CD4-positive, alpha-beta T cell treated with Interleukin-6 at 100 ng/mL for 8 hours (primary cell): ENCODE measurements at places on chromosomes 5 and 9.

DNA sequence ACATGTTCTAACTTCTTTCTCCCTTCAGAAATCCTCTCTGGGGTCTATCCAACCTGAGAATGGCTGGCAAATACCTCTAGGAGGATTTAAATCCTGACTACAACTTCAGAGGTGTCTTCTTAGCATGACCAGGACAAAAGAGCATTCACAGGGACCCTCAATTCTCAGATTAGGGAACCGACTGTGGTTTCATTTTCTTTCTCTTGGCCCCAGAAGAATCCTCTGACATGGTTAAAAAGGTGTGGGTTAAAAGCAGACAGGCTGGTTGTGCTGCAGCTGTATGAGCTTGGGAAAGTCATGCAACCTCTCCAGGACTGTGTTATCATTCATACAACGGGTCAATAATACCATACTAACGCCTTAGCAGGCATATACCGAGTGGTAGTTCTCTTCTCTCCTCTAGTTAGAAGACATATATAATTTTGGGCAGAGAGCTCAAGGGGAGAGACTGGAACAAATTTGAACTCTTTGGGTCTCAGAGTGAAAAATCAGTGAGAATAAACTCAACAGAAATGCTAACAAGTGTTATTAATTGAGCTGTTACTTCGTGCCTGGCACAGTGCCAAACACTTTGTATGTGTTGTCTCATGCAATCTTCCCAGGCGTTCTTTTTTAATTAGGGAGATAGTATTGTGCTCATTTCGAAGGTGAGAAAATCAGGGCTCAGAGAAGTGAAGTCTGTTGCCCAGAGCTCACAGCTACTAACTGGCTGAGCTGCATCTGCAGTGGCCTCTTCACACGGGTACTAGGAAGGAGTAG lies 35.2 kb downstream of the INSYN2B start:
- DNase-seq: no peak

GRCh38 chr9:124082622-124083021 lies 71.1 kb downstream of the LHX2 start:
- no peak for DNase-seq

GRCh38 chr5:131112424-131112823 lies 52.6 kb downstream of the HINT1 start:
- DNase-seq: no peak

- DNase-seq: no peak
These were observed 397.8 kb downstream of the GADD45G start for GRCh38 chr9:90002397-90003271.

- no peak for DNase-seq
These were observed 9.7 kb downstream of the SPINK1 start for GRCh38 chr5:147821766-147822165.

DNA sequence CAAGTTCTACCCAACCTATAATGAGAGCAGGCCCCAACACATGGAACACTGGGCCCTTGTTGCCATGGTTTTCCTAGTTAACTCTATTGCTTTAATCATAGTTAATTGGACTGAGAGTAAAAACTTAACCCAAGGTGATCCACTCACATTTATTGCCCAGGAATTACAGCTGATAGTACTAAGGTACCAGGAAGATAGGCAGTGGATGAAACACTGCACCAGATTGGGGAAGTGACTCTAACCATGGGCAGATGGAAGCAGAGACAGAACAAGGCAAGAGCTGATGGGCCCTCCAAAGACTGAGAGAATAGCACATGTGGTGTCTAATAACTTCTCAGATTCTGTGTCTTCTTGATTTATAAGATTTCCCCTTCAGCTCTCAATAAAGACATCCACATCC lies 145.7 kb upstream of the TRIM32 start:
- no peak for DNase-seq

- DNase-seq: no peak
These were observed 32.0 kb upstream of the TMED7 start for GRCh38 chr5:115657881-115658233.

DNA sequence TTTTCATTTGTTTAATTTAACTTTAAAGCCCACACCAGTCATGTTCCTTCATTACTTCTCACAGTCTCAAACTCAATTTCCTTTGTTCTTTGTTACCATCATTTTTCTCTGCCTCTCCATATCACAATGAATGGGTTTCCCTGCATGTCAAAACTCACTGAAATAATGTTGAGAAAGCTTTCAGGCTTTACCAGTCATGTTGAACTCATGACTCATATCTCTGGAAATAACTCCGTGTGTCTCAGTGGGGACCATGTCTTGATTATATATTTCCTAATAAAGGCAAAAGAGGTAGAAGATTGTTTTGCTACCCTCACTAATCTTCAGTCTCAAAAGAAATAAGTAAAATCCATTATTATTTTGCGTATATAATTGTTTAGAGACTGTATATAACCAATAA lies 231.2 kb downstream of the CHSY3 start:
- no peak for DNase-seq

DNA sequence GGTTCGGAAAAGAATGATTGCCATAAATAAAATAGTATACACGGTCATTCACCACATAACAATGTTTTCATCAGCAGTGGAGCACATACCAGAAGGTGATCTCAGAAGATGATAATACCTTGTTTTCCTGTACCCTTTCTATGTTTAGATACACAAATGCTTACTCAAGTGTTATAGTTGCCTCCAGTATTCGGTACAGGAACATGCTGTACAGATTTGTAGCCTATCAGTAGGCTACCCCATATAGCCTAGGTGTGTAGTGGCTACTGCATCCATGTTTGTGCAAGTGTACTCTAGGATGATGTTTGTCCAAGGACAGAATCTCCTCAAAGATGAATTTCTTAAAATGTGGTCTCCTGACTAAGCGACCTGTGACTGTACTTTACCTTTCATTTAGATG lies 59.2 kb downstream of the ICE1 start:
- DNase-seq: no peak

DNA sequence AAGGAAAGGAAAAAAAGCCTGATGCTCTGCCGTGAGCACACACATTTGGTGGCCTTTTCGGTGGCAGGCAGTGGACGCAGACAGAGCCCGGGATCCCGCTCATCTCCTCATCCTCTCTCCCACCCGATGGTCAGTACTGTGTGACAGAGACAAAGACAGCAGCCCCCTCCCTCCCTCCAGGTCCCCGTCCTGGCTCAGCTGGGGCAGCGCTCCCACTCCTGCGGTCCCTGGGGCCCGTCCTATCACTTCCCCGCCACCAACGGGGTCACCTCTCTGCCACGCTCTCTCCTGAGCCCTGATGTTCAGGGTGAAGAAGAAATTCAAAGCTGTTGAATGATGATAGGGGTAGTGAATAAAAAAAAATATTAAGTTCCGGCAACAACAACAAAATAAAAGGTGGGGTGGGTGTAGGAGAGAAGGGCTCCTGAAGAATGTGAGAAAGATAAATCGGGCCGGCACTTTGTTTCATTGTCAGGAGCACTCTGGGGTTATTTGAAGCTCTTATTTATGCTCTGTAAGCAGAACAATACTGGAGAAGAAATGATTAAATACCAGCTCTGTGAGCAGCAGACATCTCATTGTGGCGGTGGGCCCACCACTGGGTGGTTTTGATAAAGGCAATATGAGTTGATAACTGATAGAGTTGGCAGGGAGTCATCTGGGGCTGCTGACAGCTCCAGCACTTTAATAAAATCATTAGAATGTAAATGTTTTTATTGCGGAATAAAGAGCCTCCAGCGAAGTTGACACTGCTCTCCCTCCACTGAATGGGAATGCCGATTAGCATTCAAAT lies 417.7 kb downstream of the IRX1 start:
- DNase-seq: no peak

GRCh38 chr9:16918920-16919319 lies 48.5 kb upstream of the BNC2 start:
- no peak for DNase-seq

GRCh38 chr9:19243366-19244033 lies 13.0 kb downstream of the DENND4C start:
- DNase-seq: no peak

- no peak for DNase-seq
These were observed 342.1 kb downstream of the TAF11L14 start for GRCh38 chr5:17976404-17976803.

DNA sequence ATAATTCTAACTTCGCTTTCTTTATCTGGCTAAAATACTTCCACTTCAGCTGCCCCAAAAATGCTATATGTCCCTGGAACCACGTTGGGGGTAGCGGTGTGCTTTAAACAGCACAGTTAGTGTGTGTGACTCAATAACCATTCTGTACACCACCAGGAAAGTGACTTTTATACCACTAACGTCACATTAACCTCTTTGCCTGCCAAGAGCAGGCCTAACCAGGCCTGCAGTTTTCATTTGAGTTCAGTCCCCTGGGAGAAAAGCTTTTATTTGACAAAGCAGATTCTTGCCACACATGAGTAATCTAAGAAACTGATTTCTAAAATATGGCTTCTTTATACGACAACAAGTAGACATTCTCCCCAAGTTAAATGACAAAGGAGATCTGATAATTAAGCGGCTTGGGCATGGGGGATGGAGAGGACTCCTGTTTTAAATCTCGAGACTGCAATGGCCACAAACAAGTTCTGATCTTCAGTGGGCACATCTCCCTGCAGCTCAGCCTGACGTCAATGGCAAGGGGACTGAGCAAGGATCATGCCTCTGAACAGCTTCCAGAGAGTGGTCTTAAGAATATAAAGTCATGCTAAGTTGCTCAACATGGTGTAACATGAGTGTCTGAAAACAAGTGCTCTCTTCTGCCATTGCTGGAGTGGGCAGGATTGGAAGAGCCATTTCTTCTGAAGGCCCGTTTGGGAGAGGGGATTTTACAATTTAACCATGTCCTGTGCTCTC lies 91.8 kb downstream of the GLIS3 start:
- no peak for DNase-seq

GRCh38 chr9:131481441-131482342 lies 21.0 kb upstream of the POMT1 start:
- DNase-seq: no peak

GRCh38 chr9:129936222-129936621 lies 101.0 kb downstream of the USP20 start:
- DNase-seq: no peak

- no peak for DNase-seq
These were observed 473.0 kb downstream of the TUSC1 start for GRCh38 chr9:25205285-25205684.
